Neural crest cell (in vitro differentiated cells): ENCODE measurements at places on chromosomes 4 and X. TPM values are rescaled to one million over a fixed set of nuclear protein-coding genes. Genes with fewer than 3 reads are reported as not detected.

DNA sequence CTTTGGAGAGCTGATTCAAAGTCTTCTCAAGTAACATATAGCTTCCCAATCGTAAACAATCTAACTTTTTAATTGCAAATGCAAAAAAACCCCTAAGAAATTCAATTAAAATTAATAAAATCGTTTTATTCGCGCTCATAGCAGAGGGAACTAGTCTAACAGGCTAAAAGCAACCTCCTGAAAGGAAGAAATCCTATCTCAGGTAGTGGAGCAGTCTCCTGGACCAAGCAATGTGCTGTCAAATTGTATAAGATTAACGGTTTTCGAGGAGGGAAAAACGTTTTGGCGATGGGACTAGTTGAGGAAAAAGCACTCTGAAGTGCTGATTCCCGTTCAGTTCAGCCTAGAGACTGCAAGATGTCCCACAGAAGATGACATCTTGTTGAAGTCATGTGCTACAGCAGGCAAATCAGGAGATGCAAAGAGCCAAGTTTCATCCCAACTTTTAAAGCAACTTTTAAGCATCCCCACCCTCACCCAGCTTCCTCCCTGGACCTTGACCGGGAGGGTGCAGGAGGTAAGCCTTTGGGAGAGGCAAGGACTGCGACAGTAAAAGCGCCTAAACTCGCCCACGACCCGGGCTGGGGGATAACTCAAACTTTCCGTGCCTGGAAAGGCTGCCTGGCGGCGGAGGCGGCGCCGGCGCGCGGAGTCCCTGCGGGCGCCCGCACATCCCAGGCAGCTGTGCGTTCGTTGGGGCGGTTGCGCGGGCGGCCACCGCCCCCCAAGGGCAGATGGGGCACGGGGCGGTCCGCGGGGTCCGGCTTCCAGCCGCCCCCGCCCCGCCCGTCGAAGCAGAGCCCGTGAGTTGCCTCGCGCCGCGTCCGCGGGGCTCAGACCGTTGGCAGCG is 784 bp downstream of the MAP7D3 start:
- H3K27me3 ChIP-seq, result no peaks in the 10 kb centered on the region
- H3K4me1 ChIP-seq, result peaks cover 13% of the 10 kb centered on the region
- no peak for DNase-seq

- H3K27ac ChIP-seq, result no peak overlapping the region
- H3K27me3 ChIP-seq, result no peaks in the 10 kb centered on the region
- H3K4me1 ChIP-seq, result peaks cover 17% of the 10 kb centered on the region
- no peak overlapping the region for H3K4me3 ChIP-seq
- H3K36me3 ChIP-seq, result peaks cover 3% of the 10 kb centered on the region
- no peak for DNase-seq
These were observed 69.0 kb downstream of the SLC16A2 start for GRCh38 chrX:74490247-74490646.

- no peak overlapping the region for H3K4me3 ChIP-seq
- H3K4me1 ChIP-seq, result peaks cover 5% of the 10 kb centered on the region
- no peak overlapping the region for H3K27ac ChIP-seq
- no peak for DNase-seq
These were observed 550.5 kb upstream of the SMIM31 start for GRCh38 chr4:164203476-164203875.

DNA sequence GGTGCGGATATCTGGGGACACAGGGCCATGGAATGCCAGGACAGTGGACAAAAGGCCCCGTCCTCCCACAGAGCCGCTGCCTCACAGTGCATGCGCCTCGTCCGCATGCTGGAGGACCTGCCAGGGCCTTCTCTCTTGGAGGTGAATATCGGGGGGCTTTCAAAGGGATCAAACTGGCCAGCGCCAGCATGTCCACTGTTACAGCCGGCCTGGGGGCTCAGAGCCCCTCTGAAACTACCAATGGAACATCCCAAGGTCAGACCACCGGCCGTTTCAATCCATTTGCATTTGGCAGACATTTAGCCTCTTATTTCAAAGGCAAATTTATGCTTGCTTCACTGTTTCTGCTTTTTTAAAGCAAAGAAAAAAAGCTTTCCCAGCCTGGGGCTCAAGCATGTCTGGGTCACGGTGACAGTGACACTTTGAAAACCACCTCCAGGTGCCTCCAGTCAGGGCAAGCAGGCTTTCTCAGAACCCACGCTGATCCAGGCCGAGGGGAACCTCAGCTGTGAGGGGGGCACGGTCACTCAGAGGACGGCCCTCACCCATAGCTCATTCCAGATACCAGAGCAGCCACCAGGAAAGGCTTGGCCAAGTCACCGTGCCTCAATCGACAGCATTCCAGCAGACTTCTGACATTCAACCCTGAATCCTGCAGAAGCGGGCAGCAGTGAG is 57.2 kb downstream of the PPP2R2C start:
- DNase-seq, result no peak
- H3K36me3 ChIP-seq, result no peaks in the 10 kb centered on the region
- peaks cover 10% of the 10 kb centered on the region for H3K27me3 ChIP-seq
- H3K27ac ChIP-seq, result no peak overlapping the region
- peaks cover 11% of the 10 kb centered on the region for H3K4me1 ChIP-seq
- no peak overlapping the region for H3K4me3 ChIP-seq

DNA sequence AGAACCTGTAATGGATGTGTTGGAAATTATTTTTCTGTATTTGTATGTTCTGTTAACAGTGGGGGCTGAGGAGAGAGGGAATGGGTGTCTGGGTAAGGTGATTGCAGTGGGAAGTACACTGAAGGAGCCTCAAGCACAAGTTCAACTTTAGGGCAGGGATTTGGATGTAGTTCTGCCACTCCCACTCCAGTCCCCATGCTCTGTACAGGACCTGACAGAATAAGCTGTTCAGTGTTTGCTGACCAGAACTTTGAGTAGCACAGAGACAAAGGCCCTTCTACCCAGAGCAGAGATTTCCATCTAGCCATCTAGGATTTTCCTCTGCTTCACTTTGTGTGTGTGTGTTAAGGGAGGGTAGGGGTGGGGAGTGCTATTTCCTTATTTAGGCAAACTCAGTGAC is 49.2 kb downstream of the VSIG4 start:
- no peaks in the 10 kb centered on the region for H3K27me3 ChIP-seq
- no peak for DNase-seq
- H3K4me3 ChIP-seq, result no peak overlapping the region
- no peaks in the 10 kb centered on the region for H3K36me3 ChIP-seq
- no peak overlapping the region for H3K27ac ChIP-seq

GRCh38 chrX:135977611-135978010 is 3.8 kb upstream of the MMGT1 start:
- no peaks in the 10 kb centered on the region for H3K27me3 ChIP-seq
- H3K4me3 ChIP-seq, result no peak overlapping the region
- DNase-seq, result no peak
- H3K4me1 ChIP-seq, result peaks cover 14% of the 10 kb centered on the region
- no peak overlapping the region for H3K27ac ChIP-seq
- H3K36me3 ChIP-seq, result no peaks in the 10 kb centered on the region

DNA sequence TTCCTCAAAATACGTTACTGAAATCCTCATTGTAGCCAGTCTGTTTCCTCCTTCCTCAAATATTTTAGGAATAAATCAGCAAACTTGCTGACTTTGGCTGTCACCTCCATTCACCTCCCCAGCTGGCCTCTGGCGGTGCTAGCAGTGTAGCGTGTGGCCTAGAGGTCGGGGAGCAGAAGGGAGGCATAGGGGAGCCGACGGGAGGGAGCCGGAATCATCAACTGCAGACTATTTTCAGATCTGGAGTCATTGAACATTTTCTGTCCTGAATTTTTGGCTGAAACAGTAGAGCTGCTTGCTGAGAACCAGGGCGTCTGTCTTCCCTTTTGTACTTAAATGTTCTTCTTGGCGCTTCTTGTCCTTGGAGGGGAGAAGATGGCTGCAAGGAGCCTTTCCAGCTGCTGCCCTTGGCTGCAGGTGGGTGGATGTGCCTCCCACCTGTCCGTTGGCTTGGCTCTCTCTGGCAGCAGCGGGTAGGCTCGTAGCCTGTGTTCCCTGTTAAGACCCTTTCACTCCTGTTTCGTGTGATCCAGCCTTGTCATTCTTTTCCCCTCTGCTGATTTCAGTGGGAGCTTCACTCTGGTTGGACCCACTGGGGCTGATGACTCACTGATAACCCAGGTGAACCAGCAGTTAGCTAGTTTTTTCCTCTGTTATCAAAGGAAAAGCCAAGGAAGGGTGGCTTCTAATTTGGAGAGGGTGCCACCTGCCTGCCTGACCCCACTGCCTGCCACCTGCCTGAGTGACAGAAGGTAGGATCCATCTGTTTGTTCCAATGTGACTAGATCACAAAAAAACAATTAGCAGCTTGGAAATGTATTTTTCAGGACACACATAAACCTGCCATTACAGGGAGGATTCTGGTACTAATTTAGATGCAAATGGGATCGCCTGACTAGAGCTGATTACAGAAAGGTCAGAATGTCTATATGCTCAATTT is 135.9 kb downstream of the GATB start:
- no peaks in the 10 kb centered on the region for H3K4me1 ChIP-seq
- no peak overlapping the region for H3K4me3 ChIP-seq
- DNase-seq, result no peak
- H3K27ac ChIP-seq, result no peak overlapping the region

DNA sequence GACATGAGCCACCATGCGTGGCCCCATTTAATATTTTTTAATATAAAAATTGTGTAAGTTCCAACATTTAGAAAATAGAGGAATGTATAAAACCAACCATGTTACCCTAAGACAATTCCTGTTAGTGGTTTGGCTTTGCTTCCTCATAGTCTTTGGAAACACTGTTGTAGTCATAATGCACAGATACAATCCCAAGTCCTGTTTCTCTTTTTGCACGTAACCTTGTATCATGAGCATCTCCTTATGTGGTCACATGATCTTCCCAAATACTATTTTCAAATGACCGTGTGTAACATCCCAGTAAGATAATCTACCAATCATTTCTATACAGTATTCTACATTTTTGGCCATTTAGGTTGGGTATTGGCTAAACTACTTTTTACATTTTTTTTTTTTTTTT is 13.9 kb upstream of the RHOH start:
- H3K4me1 ChIP-seq, result peaks cover 9% of the 10 kb centered on the region
- no peak overlapping the region for H3K27ac ChIP-seq
- H3K4me3 ChIP-seq, result no peak overlapping the region
- no peaks in the 10 kb centered on the region for H3K27me3 ChIP-seq

DNA sequence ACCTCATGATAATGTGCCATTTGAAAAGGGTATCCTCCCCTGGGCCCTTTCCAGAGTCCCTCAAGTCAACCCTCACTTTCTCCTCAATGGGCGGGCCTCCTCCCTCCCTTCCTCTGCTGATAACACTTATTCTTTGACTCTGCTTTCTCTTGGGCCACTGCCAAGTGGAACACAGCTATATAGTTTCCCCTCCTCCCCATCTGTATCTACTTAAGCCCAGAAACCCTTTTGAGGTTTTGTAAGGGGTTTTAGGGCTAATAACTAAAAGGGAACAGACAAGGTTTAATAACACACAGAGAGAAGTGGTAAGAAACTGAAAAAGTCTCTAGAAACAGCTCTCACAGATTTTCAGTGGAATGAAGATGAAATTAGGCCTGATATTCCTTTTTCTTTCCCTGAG is 116.7 kb downstream of the GPC3 start:
- H3K4me3 ChIP-seq, result no peak overlapping the region
- H3K4me1 ChIP-seq, result no peaks in the 10 kb centered on the region
- no peaks in the 10 kb centered on the region for H3K36me3 ChIP-seq

GRCh38 chr4:58738375-58738774 is 1628.2 kb upstream of the IGFBP7 start:
- H3K27ac ChIP-seq, result no peak overlapping the region
- no peaks in the 10 kb centered on the region for H3K27me3 ChIP-seq
- H3K4me3 ChIP-seq, result no peak overlapping the region

TMEM255A gene
- 0.70 and 0.91 TPM in 2 replicates for total RNA-seq

SPATA4 gene
- 0.44 TPM in 1 of 2 replicates, not detected in the other for total RNA-seq

FAM133A gene
- total RNA-seq, result 0.58 and 0.86 TPM in 2 replicates

SPIN4 gene
- total RNA-seq, result 12.7 and 12.8 TPM in 2 replicates

RTL9 gene
- 0.30 and 0.37 TPM in 2 replicates for total RNA-seq

ZNF81 gene
- total RNA-seq, result 10.1 and 12.3 TPM in 2 replicates

DCAF4L1 gene
- 0.20 and 0.26 TPM in 2 replicates for total RNA-seq

SCML1 gene
- total RNA-seq, result 17.1 TPM in 2 replicates

RBM46 gene
- total RNA-seq, result not detected in 2 replicates
